ENCODE measurements at places on chromosomes 4 and X.

DNA sequence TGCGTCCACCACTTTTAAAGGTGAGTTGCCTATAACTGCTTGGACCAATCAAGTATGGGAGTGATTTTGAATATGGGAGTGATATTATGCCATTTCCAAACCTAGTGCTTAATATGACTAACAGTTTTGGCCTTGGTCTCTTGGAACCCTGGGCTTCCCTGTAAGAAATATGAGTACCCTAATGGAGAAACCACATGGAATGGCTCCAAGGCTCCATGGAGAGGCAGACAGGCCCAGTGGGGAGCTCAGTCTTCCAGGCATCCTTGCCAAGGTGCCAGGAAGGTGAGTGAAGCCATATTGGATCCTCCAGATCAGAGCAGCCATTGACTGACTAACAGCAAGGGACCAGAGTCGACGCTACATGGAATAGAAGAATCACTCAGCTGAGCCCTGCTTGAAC is 53.2 kb downstream of the MAML3 start:
- no peak for DNase-seq

- no peak for DNase-seq
These were observed 3.6 kb downstream of the IL9R start for GRCh38 chrX:156001001-156001666.

GRCh38 chr4:76905521-76905920 is 7.6 kb upstream of the SOWAHB start:
- DNase-seq, result no peak

DNA sequence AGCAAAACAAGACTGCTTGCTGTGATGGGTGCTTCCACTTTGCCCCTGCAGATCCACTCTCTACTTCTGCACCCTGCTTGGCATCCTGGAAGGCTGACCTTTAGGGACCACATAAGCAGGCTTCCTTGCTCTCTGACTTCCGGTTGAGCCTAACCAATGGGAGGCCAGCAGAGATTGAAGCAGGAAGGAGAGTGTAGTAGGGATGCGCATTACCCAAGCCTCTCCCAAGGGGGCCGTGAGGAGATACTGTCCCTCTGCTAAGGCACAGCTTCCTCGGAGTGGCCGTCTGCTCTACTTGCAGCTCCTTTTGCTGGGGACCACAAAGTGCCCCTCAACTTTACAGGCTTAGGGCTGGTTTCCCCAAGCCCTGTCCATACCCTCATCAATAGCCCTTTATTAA is 624.3 kb upstream of the TENM3 start:
- DNase-seq, result no peak

DNA sequence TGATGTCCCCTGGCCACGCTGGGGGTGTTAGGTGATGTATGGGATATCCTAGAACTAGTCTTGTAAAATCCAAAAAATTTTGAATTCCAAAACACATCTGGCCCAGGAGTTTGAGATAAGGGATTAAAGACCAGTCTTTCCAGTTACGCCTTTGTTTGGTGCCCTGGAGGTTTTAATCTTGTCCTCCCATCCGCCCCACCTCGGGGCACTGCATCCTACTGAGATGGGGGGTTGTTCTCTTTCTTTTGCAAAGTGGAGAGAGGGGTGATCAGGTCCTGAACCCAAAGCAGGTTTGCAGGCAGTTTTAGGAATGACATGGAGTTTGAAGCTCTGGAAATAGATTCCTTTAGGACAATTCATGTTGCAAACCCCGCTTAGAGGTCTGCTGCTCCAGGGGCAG is 1.8 kb downstream of the SUV39H1 start:
- no peak for DNase-seq

DNA sequence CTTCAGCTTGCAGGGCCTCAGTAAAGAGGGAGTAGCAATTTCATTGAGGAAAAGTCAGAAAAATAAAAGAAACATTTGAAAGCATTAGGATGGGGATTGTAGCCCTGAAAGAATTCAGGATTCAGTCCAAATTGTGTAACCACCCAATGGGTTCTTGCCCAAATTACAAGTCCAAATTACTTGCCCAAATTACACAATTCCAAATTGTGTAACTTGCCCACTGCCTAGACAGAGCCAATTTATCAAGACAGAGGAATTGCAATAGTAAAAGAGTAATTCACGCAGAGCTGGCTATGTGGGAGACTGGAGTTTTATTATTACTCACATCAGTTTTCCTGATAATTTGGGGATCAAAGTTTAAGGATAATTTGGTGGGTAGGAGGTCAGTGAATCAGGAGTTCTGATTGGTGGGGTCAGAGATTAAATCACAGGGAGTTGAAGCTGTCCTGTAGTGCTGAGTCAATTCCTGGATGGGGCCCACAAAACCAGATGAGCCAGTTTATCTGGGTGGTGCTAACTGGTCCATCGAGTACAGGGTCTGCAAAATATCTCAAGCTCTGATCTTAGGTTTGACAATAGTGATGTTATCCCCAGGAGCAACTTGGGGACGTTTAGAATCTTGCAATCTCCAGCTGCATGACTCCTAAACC is 18.1 kb upstream of the PAGE5 start:
- DNase-seq, result no peak

GRCh38 chrX:15146515-15146914 is 123.4 kb downstream of the ASB9 start:
- no peak for DNase-seq

GRCh38 chr4:182019148-182019652 is 224.0 kb upstream of the TENM3 start:
- no peak for DNase-seq

DNA sequence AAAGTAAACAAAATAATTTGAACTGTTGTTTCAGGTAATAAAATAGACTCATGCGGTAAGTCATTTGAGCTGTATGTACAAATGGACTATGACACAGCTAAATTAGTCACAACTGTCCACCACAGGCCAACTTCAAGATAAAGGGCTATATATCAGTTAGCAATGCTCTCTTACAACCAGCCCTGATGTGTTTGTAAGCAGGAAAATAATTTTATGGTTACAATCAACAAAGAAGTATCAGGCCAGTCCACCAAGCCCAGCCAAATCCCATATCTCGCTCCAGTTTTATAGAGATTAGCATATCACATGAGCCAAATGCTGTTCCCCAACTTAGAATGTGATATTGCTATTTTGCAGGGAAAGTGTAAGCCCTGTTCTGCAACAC is 511 bp upstream of the DUSP21 start:
- DNase-seq, result no peak

DNA sequence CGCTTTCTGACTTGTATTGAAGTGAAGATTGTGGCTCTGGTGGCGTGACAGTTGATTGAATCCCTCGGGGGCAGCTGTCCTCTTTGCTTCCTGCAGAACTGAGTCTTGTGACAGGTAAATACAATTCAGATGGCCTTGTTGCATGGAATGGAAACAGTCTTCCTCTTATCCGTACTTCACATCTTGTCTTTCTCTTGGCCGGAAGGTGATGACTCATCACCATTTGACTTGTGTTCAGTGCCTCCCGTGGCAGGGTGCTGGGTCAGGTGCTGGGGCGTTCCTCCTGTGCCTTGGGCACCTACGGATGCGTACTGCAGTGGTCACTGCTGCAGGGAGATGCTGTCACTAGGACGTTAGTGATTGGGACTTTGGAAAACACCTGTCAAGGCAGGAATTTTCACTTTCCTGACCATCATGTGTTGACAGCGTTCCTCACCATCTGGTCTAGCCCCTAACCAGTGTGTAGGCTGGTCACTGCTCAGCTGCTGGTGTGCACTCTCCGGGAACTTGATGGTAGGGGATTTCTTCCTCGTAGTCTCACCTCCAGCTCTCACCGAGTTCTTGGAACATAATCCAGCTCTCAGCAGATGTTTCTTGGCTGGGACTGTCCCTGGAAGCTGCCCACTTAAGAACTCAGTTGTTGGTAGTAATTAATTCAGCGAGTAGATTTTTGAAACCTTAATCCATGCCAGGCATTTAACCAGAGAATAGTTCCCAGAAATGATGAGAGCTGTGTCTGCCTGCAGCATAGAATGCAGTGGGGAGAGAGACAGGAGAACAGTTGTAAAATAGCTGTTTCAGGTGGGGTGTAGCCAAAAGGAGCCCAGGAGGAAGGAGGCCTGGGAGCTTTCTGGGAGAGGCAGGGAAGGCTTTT is 7.2 kb downstream of the TBC1D14 start:
- DNase-seq, result no peak

GRCh38 chr4:109816082-109816442 is 500 bp downstream of the GAR1 start:
- no peak for DNase-seq

DNA sequence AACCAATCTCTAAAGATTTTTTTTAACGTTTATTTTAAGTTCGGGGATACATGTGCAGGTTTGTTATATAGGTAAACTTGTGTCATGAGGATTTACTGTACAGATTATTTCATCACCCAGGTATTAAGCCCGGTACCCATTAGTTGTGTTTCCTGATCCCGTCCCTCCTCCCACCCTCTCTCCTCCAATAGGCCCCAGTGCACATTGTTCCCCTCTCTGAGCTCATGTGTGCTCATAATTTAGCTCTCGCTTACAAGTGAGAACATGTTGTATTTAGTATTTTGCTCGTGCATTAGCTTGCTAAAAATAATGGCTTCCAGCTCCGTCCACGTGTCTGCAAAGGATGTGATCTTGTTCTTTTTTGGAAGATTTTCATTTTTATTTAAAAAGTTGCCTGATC is 2309.4 kb upstream of the AGA start:
- no peak for DNase-seq

GRCh38 chr4:183831026-183831446 is 74.1 kb upstream of the STOX2 start:
- DNase-seq, result no peak

DNA sequence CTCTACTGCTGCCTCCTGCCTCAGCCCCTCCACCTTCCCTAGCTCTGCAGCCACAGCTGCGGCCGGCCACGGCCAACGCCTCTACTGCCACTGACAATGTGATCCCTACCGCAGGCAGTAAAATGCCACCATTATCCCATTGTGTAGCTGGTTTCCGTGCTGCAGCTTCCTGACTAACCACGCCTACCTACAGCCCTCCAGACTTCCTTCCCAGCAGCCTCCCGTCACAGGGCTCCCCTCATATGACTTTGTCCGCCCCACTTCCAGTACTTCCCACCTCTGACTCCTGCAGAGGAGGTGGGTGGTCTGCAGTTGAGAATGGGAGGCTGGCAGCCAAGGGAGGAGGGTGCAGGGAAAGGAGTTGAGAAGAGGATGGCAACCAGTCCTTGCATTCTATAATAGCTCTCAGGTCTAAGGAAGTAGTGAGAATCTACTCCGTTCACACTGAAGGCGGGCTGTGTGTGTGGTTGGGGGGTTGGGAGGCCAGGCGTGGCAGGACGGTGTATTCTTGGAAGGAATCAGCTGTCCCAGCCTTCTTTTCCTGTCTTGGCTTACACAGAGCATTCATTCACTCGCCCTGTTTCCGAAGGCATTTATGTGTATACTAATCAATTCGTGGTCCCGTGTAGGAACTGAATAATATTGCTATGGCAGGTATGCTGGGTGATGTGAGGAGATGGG is 33.1 kb upstream of the USP51 start:
- no peak for DNase-seq

DNA sequence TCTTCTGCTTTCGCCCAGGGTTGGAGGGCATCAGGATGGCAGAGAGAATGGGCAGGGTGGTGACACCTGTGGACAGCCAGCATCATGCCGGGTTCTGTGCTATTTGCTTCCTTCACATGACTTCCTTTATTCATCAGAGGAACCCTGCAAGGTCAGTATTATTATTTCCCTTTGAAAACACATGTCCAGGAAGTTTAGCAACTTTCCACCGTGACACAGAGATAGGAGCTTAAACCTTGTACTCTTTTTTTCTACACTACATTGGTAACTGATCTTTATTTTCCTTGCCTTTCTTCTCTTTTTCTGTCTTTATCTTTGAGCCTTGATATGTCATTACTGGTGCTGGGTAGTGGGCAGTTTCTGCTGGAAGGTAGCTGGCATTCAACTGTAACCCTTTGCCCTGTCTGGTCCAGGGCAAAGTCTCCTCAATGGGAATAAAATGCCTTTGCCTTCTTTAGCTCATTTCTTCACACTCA is 5.0 kb upstream of the MGST2 start:
- no peak for DNase-seq

DNA sequence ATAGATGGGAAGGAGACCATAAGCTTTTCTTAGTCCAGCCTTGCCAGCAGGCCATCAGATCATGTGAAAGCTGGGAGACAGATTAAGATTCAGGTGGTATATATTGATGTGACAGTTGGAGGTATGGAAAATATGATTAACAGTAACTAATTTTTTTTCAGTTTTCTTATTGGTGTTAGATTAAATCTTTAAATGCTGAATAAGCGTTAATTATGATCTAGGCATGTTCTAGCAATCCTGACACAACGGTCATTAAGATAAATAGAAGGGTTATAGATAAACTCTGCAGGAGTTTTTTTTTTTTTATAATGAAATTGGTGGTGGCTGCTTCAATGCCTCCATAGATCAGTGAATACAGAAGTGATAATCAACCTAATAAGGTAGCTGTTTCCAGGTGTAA is 649.5 kb upstream of the TENM3 start:
- DNase-seq, result no peak

- no peak for DNase-seq
These were observed 1.6 kb upstream of the SLC10A4 start for GRCh38 chr4:48481581-48481980.

- DNase-seq, result no peak
These were observed 1.1 kb upstream of the RRH start for GRCh38 chr4:109826719-109827118.

DNA sequence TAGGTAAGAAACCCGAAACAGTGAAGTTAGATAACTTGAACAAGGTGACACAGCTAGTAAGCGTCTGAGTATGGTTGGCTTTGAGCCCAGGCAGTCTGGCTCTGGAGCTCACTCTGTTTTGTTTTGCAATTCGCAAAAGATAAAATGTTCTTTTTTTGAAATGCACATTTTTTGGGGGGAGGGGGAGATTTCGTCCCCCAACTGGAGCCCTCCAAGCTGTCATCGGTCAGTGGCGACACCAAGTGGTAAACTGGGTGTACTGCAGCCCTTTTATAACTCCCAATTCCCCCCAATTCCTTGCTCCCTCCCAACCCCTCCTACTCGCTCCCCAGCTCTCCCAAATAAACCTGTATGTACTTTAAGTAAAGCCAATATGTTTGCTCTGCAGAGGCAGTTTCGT is 2.8 kb upstream of the CLCN5 start:
- no peak for DNase-seq

DNA sequence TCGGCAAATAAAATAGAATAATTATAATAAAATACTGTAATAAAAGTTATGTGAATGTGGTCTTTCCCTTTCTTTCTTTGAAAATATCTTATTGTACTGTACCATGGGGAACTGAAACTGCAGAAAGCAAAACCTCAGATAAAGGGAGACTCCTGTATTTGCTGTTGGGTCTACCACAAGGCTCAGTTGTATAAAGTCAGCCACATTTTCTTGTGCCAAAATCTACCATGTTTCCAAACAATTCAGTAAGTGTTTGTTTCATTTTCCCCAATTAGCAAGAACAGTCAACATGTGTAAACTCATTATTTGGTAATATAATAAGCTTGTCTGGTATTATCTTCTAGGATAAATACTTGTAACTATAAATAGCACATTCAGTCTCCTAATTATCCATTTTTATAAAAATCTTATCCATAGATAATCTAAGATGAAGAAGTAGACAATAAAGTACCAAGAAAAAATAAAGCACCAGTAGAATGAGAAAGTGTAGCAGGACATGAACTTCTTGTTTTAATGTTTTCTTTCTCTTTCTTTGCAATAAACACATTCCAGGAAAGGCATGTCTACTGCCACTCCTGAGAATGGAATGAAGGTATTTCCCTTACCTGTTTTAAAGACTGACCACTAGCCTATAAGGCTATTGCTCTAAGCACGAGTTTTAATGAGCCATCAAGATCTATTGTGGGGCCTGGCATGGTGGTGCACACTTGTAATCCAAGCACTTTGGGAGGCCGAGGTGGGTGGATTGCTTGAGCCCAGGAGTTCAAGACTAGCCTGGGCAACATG is 15.0 kb upstream of the OTUD4 start:
- DNase-seq, result no peak

GRCh38 chr4:54726907-54727306 is 69.2 kb downstream of the KIT start:
- no peak for DNase-seq

All from cortex of kidney (tissue), 1 donor.